Mammary microvascular endothelial cell (primary cell): ENCODE measurements at places on chromosomes 5 and 9. TPM values are rescaled to one million over a fixed set of nuclear protein-coding genes. Genes with fewer than 3 reads are reported as not detected.

MAMDC2 gene
- total RNA-seq = 4.0 and 4.9 TPM in 2 replicates

PCDHA9 gene
- total RNA-seq = 0.13 TPM in 1 of 2 replicates, not detected in the other

CARD9 gene
- under 0.01 and 0.60 TPM in 2 replicates for total RNA-seq

CDKN2B gene
- total RNA-seq = 21.0 and 34.4 TPM in 2 replicates

ASPN gene
- total RNA-seq = 0.07 TPM in 1 of 2 replicates, not detected in the other

TBC1D2 gene
- total RNA-seq = 14.1 and 15.3 TPM in 2 replicates

ZDHHC11B gene
- total RNA-seq = not detected in 2 replicates

EPB41L4A gene
- 7.3 and 10.6 TPM in 2 replicates for total RNA-seq

INSL6 gene
- not detected in 2 replicates for total RNA-seq

SLCO6A1 gene
- not detected in 2 replicates for total RNA-seq

RAI14 gene
- 122 and 133 TPM in 2 replicates for total RNA-seq

RGP1 gene
- 11.1 and 12.1 TPM in 2 replicates for total RNA-seq

SLC25A2 gene
- 0.15 TPM in 1 of 2 replicates, not detected in the other for total RNA-seq

PPP1R2B gene
- total RNA-seq = 0.05 and 0.07 TPM in 2 replicates

PCDHGA7 gene
- total RNA-seq = 0.80 and 1.1 TPM in 2 replicates

WWC1 gene
- not detected in 2 replicates for total RNA-seq

PCDHAC2 gene
- total RNA-seq = 0.64 and 0.73 TPM in 2 replicates

MZB1 gene
- total RNA-seq = not detected in 2 replicates

ORM2 gene
- not detected in 2 replicates for total RNA-seq

BAAT gene
- total RNA-seq = not detected in 2 replicates

TSSK1B gene
- not detected in 2 replicates for total RNA-seq

RNF183 gene
- not detected in 2 replicates for total RNA-seq

MRPL22 gene
- total RNA-seq = 40.6 and 57.7 TPM in 2 replicates

FBP2 gene
- total RNA-seq = not detected in 2 replicates

NAA35 gene
- 12.1 and 14.3 TPM in 2 replicates for total RNA-seq

CLTB gene
- total RNA-seq = 195 and 200 TPM in 2 replicates

SAXO1 gene
- not detected in 2 replicates for total RNA-seq

OSTF1 gene
- 119 and 128 TPM in 2 replicates for total RNA-seq

TLR4 gene
- total RNA-seq = 134 and 147 TPM in 2 replicates
